ENCODE measurements at places on chromosomes 11 and 22. TPM values are rescaled to one million over a fixed set of nuclear protein-coding genes. Genes with fewer than 3 reads are reported as not detected.

GRCh38 chr22:50548040-50548920 lies 2.6 kb downstream of the KLHDC7B start:
- DNase-seq: peak; percentile 82

DNA sequence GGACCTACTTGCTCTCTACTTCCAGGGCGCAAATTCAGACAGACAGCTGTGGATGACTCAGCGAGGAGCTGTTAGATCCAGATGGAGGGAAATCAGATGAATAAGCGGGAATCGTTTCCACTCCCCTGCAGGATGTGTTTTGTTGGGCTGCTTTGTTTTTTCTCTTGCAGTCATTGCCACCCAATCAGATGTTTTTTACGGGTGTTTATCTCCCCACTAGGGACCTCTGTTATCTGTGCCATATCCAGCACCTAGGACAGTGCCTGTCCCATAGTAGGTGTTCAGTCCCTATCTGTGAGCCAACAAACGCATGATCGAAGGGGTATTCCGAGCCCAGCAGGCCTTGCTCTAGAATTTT lies 51.1 kb upstream of the PARVG start:
- no peak for DNase-seq

DNA sequence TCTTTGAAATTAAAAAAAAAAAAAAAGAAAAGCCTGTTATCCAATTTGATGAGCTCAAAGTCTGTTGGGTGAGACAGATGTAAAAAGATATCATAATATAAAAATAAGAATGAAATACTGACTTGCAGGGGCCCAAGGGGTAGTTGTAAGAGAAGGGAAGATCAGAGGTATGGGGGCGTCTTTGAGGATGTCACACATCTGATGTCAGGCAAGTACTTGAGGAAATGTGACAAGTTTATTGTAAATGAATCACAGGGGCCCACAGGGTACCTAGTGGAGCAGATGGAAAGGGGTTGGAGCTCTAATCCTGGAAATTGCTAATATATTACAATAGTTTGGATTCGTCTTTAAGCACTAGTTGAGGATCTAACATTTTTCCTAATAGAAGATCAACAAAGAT lies 131.6 kb downstream of the MAML2 start:
- DNase-seq: no peak

DNA sequence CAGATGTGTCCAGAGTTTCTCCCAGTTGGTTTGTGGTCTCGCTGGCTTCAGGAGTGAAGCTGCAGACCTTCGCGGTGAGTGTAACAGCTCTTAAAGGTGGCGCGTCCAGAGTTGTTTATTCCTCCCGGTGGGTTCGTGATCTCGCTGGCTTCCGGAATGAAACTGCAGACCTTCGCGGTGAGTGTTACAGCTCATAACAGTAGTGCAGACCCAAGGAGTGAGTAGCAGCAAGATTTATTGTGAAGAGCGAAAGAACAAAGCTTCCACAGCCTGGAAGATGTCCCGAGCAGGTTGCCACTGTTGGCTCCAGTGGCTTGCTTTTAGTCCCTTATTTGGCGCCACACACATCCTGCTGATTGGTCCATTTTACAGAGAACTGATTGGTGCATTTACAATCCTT lies 1.8 kb upstream of the PGA3 start:
- no peak for DNase-seq

GRCh38 chr11:56799691-56800210 lies 51.3 kb upstream of the OR9G4 start:
- DNase-seq: no peak

GRCh38 chr11:95916049-95916448 lies 7.9 kb downstream of the MTMR2 start:
- DNase-seq: no peak

GRCh38 chr22:44823396-44823795 lies 71.0 kb downstream of the ARHGAP8 start:
- DNase-seq: no peak

Gene MS4A7
- total RNA-seq: 0.99 TPM

Gene FAT3
- not detected for total RNA-seq
